SIG-M5 (cell line): ENCODE measurements at places on chromosomes 1 and 21.

DNA sequence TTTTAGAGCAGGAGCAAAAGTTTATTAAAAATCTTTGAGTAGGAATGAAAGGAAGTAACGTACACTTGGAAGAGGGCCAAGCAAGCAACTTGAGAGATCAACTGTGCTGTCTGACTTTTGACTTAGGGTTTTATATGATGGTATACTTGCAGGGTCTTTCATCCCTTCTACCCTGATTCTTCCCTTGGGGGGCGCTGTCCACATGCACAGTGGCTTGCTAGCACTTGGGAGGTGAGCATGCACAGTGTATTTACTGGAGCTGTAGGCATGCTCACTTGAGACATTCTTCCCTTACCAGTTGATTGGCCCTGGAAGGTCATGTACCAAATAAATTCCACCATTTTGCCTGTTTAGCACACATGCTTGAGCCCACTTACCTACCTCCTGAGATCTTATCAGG lies 1001.3 kb upstream of the ADGRL2 start:
- no peak for DNase-seq

DNA sequence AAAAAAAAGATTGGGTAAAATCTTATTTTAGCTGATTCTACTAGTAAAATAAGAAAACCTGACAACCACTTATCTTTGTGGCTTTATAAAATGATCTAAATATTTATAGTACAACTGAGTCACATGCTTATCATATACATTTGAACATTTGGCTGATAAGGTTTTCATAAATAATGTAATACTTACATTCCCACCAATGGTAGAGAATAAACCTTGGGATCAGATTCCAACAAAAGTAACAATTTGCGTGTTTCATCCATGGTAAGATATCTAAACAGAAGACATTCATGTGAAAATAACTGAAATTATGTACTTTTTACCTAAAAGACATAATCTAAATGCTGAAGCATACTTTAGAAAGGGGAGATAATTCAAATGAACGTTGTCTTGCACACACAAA lies 18.4 kb downstream of the STIL start:
- no peak for DNase-seq

DNA sequence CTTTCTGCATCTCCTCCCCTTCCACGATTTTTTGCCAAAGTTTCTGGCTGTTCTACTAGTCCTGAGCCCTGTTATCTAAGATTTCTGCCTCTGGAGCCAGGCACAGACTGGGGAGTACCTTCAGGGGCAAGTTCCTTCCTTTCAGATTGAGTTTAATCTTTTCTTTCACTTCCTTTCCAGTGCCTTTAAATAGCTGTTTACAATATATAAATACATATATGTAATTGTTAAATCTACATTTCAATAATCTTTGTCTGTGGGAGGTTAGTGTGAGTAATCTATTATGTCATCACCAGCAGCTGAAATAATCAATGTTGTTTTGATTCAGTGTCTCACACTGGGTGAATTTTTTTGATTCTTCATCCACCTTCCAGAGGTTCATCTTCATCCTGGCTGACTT lies 31.8 kb downstream of the DIPK1A start:
- DNase-seq, result no peak

- DNase-seq, result no peak
Observed at GRCh38 chr1:94726981-94727685, 93.0 kb upstream of the SLC44A3 start.

DNA sequence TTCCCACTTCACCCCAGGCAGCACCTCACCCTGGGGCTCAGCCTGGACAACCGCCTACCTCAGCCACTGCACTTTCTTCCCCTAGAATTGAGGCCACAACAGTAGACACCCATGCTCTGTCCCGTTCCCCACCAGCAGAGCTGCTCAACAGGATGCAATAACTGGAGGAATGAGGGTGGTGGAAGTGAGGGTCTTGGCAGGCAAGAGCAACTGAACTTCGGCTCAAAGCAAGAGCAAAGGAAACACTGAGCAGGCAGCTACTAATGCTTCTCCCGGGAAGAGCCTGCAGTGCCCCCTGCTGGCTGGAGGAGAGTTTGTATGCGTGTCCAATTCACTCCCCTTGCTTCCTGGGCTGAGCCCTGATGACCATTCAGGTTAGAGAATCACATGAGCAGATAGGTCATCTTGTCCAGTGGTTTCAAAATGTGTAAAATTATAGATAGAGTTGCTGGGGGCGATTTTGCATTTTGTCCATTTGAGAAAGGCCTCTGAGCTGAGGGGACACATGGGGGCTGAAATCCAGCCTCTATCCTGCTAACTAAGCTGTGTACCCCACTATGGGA lies 13.9 kb downstream of the NT5C1A start:
- no peak for DNase-seq

DNA sequence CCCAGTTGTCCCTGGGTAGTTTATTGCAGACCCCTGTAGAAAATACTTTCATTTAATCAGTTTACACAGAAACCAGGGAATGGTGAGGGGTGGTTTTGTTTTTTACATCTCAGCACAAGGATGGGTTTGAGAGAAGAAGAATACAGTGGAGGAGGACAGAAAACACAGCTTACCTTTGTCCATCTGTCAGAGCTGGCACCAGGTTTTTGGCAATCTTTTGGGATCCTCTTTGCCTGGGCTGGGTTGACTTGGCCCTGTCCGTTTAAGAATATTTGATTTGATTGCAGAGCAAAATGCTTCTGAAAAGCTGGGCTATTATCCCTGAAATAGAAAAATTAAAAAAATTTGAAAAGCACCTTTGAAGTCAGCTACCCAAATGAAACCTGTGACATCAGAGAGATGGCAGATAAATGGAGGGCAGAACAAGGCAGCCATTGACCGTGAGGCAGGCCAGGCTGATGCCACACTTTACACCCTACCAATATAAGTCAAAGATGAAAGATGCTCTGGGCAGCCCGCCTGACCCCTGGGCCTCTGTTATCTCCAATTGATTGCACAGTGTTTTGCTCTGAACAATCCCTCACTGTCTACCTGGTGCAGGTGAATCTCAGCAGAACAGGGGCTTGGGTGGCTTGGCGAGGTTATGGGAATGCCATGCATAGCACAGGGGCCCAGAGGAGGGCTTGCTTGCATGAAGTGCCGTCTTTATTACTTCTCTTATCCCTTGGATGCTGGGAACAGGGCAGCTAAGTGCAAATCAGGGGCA lies 218.8 kb downstream of the LMX1A start:
- DNase-seq, result no peak

- no peak for DNase-seq
Observed at GRCh38 chr21:37592496-37592895, 225.9 kb downstream of the DYRK1A start.

GRCh38 chr1:68276448-68276847 lies 44.1 kb upstream of the WLS start:
- no peak for DNase-seq

DNA sequence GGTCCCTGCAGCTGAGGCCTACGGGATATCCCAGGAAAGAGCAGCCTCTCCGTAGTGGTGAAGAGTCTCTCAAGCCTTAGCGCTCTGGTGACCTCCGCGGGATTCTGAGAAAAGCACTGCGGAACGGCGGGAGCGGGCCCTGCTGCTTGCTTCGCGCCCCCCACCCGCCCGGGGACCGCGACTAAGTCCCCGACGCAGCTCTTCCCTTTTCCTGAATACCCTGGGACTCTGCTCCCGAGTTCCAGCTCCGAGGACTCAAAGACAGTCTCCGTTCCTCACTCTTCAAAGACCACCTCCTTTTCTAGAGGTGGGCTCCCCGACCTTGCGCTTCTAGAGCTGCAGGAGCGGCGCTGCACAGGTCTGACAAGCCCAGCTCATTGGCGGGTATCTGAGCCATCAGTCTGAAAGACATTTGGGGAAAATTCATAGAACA lies 3.6 kb upstream of the PRRX1 start:
- no peak for DNase-seq

DNA sequence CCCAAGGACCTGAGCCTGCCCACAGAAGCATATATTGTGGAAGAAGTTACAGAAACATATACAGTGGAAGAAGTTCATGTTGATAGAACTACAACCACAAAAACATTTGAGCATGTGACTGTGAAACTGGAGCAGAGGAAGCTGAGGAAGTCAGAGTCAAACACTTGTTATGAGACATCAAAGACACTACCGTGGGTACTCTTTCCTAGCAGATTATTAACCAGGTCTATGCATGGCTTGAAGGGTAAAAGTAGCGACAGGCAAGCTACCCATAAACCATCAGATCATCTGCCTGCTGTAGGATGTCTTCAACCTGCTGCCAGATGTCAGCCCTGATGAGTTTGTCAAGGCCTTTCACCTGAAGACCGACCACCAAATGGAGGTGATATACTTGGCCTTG lies 35.8 kb downstream of the IVNS1ABP start:
- DNase-seq, result no peak

DNA sequence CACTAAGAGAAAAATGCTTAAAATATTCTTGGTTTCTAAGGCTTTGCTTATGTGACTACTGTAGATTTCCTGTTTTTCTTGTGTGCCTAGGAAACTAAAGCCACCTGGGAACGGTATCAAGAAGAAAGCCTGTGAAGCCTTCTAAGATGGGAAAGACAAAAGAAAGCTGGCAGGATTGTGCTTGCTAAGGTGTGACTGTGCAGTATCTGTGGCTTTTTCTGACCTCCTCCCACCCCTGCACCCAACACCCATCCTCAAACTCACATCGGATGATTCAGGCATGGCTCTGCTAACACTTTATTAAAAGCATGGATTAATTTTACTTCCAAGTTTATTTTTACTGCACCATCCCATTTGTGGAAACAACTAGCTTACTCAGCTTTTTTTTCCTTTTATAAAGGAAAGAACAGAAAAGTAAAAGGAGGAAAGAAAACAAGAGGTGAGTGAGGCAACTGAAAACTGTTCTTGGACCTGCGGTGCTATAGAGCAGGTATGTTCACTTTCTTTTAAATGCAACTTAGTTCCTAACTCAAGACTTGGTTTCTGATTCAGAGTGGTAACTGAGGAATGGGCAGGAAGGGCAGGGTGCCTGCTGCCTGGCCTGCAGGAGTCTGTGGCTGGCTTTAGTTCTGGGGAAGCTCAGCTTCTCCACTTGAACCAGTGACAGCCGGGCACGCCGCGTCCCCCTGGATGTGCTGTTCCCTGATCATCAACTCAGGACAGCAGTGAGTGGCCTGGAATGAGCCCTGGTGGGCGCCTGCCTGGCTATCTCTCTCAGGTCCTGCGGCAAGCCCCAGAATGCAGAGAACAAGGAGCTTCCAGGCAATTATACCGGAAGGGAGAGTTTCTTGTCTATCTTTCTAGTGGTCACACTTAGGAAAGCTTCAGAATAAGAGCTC lies at the start of gene GBP6:
Gene GBP6, plus strand, starts transcription at position 422 of the 899 bp plus-strand sequence. CDS start 4,493 bp downstream, outside the sequence.
- DNase-seq, result no peak

DNA sequence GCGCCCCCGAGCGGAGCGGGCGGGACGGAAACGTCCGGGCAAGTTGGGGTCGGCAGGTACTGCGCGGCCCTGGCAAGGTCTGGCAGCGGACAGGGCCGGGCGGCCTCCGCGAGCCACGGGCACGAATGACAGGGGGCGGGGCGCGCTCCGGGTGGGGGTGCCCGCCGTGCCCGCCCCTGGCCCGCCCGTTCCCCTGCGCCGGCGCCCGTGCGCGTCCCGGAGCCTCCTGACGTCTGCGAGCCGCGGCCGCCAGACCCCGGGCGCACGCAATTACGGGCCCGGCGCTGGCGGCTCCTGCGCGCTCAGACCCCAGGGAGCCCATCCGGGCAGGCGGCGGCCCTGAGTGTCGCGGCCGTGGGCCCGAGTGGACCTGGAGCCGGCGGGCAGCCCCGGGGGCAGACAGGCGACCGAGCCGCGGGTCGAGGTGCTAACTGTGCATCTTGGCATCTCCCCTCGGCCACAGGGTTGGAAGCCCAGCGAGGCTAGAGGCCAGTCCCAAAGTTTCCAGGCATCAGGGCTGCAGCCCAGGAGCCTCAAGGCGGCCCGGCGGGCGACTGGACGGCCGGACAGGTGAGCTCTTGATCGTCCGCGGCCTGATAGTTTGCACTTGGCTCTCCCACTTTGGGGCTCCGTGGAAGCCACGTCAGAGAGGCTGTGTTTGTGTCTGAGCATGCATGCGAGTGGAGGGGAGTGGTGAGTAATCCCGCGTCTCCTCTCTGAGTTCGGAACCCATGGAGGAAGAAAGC lies 918 bp downstream of the MIB2 start:
- DNase-seq, result no peak
